ENCODE measurements at places on chromosomes 11 and 22. TPM values are rescaled to one million over a fixed set of nuclear protein-coding genes. Genes with fewer than 3 reads are reported as not detected.

Gene TRIM49B
- not detected for polyA plus RNA-seq

Gene NXPE1
- not detected for polyA plus RNA-seq

Gene SRRD
- polyA plus RNA-seq = 18.0 TPM

GRCh38 chr11:120137611-120138521, at the start of gene TRIM29:
TSS of gene TRIM29 (minus strand) at chr11:120138113. CDS start at chr11:120138031, 82 bp downstream.
- DNase-seq = peak; percentile 35

DNA sequence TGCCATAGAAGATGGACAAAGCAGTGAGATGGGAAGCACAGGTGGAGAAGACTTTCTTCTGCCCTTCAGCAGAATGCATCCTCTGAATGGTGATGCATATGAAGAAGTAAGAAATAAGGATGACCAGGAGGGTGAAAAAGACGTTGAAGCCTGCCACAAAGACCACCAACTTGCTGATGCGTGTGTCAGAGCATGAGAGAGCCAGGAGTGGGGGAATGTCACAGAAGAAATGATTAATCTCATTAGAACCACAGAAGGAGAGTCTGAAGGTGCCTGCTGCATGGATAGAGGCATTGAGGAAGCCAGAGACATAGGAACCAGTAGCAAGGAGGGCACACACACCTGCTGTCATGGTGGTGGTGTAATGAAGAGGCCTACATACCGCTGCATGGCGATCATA, 550 bp downstream of the OR5B21 start:
- DNase-seq = no peak

- DNase-seq = no peak
These were observed 15.0 kb downstream of the CRTAM start for GRCh38 chr11:122853261-122853660.

- DNase-seq = no peak
These were observed 5.6 kb downstream of the LRRC75B start for GRCh38 chr22:24587251-24587650.

- no peak for DNase-seq
These were observed 52.7 kb upstream of the EED start for GRCh38 chr11:86191874-86192273.

All from SK-N-SH (cell line).